SW 1271 (cell line): ENCODE measurements at places on chromosomes 4 and X.

DNA sequence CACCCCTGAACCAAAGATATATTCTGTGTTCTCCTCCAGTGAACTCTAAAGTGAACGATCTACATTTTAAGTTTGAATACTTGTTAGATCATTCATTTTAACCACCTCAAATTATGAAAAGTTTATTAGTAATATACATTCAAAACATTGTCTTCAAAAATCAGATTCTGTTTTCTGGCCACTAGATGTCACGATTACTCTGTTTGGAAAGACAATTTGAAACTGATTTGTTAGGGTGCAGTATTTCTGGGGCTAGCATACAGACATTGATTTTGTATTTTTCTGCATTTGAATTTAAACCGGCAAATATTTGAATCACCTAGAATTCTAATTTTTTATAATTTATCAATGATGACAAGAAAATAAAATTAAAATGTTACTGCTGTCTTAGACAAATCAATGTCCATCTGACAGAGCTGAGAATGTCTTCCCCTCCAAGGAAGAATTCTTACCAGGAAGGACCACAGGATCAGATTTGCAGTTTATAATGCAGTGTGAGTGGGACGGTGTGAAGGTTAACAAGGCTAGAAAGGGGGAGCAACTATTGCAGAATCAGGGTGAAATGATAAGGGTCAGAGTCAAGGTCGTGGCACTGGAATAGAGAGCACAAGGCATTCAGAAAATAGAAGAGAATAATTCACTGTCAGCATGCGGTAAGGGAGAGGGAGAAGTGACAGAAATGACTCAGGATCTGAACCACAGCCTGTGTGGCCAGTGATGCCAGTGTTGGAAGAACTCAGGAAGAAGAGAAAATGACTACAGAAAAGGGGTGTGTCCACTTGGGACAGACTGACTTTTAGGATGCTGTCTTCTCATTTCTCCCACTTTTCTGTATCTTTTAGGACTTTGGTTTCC, 91.6 kb downstream of the ANXA10 start:
- DNase-seq, result no peak

DNA sequence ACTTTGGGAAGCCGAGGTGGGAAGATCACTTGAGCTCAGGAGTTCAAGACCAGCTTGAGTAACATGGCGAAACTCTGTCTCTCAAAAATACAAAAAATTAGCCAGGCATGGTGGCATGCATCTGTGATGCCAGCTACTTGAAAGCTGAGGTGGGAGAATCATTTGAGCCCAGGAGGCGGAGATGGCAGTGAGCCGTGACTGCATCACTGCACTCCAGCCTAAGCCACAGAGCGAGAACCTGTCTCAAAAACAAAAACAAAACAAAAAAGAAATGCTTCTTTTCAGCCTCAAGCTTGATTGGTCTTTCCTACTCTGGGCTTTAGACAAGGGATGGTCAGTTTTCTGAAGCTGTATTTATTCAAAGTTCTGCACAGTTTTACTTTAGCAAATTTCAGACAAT, 15.8 kb upstream of the DHRSX start:
- DNase-seq, result no peak

DNA sequence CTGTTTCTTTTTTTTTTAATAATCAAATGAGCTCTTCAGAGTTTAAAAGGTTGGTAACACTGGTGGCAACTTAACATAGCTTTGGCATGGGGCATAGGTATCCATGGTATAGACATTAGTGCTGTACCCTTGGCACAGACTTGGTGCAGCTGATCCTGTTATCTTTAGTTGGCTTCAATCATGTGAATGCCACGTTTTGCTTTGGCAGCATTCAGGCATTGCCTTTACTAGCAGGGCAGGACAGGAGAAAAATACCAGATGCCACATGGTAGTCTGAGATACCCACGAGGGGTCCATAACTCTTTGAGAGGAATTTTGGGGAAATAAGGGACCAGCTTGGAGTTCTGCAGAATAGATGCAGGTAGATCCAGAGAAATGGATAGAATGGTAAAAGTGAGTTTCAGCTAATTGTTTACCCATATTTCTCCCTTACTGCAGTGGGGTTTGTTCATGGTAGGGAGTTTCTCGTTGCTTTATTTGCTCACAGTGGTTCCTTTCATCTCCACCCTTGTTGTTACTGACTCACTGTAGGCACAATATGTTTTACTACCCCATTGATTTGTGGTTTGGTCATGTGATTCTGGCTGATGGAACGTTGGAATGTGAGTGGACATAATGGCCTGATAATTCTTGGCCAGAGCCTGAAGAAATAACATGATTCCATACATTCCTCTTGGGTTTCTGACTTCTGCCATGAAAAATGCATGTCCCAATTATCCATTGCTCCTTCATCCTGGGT, 342.7 kb downstream of the GLUD2 start:
- no peak for DNase-seq

GRCh38 chr4:11312389-11312788, 116.3 kb downstream of the HS3ST1 start:
- no peak for DNase-seq
